ENCODE measurements at places on chromosomes 1 and 21. TPM values are rescaled to one million over a fixed set of nuclear protein-coding genes. Genes with fewer than 3 reads are reported as not detected.

LUZP1 gene
- 21.6 TPM for total RNA-seq

SSR2 gene
- total RNA-seq = 270 TPM

OR2L5 gene
- not detected for total RNA-seq

KIF17 gene
- total RNA-seq = 1.1 TPM

NMNAT2 gene
- 0.42 TPM for total RNA-seq

RIMS3 gene
- 1.2 TPM for total RNA-seq
